ENCODE measurements at places on chromosomes 13 and 19.
A peak's percentile ranks its signal among the peaks of the same experiment; 100 is the strongest.

DNA sequence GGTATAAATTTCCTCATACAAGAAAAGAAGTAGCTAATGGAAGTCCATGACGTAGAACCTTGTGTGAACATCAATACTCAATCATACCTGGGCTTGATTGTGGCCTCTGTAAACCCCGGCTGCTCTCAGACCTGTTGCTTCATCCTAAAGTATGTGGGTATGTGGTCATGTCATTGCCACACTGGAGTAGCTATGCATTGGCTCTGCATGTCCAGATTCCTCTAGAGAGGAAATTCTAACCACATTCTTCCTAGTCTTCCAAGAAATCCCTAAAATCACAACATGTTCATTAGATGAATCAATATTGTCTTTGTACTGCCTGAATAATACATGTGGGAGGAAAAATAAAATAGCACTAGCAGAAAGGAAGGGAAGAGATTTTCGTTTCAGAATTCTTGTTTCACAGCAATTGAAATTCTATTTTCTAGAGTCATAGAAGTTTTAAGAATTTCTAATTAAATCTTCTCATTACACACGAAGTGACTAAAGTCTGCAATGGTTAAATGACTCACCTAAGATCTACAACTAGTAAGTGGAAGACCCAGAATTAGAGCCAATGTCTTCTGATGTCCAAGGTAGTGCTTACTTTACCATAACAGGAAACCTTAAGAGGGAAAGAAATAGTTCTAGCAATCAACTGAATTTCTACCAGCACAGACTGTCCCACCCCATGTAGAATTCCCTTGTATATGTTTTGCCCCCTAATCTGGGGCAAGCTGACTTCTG, 28.0 kb downstream of the RXFP2 start:
- peak; percentile 82 for DNase-seq

- DNase-seq = peak; percentile 57
Measured at GRCh38 chr13:89923736-89924135, 1423.8 kb upstream of the MIR17HG start.

GRCh38 chr19:2500841-2501261, 24.9 kb downstream of the GADD45B start:
- no peak for DNase-seq

- DNase-seq = no peak
Measured at GRCh38 chr19:30969591-30969990, 379.6 kb downstream of the TSHZ3 start.

DNA sequence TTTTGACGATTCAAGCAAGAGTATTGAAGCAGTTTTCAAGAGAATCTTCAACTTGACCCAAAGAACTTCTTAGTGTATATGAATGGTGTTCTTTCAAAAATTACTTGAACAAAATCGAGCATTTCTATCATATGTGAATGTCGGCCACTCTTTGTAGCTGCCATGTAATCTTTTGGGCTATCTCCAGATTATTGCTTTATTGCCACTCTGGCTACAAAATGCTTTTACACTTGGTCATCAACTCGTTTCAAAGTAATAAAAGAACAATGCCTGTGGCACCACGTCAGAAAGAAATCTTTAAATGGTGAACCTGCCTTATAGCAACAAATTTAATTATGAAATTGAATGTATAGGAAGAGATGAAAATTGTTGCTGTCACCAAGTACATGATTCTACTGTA, 834.5 kb downstream of the GPC5 start:
- no peak for DNase-seq

DNA sequence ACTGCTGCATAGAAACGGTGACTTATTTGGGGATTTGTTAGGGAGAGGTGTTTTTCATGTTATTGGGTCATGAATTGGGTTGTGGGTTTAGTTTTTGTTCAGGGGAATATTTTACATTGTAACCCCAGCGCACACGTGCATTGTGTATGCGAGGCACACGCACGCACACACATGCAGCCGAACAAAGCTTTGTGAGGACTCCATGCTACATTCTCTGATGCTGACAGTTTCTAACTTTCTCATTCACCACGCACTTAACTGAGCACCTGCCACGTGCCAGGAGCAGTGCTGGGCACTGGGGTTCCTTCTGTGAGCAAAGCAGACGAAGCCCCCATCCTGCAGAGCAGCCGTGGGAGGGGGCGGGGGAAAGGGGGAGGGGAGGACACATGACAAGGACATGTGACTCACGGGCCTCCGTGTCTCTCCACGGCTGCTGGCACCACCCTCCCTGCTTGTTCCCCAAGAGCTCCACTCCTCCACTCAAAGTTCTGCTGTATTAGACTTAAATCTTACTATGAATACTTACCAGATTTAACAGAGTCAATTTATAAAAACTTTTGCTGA, 55.6 kb downstream of the SLC7A9 start:
- DNase-seq = no peak

- no peak for DNase-seq
Measured at GRCh38 chr13:32010136-32010535, 21.4 kb upstream of the FRY start.

DNA sequence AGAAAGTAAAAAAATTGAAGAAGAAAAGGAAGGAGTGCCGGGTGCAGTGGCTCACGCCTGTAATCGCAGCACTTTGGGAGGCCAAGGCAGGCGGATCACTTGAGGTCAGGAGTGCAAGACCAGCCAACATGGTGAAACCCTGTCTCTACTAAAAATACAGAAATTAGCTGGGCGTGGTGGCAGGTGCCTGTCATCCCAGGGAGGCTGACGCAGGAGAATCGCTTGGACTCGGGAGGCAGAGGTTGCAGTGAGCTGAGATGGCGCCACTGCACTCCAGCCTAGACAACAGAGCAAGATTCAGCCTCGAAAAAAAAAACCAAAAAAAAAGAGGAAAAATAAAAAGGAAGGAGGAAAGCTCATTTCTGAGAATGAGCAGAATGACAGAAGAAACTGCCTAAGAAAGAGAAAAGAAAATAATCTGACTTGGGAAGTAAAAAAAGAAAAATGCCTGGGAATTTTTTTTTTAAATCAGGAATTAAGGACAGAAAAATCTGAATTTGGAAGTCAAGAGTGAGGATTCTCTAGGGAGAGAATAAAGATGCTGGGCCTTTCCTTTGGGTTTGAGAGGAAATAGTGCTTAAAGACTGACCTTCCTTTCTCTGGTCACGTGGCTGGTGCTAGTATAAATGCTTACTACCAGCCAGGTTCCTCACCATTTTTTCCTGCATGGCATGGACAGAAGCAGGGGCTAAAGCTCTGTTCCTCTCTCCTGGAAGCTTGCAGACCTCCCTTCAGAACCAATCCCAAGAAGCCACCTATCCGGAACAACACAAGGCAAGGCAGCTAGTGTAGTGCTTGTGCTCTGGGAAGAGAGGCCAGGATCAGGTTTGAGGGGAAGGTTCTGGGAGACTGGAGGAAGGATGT, at the start of gene FFAR2:
Gene FFAR2, plus strand, starts transcription at position 652 of the 864 bp plus-strand sequence. CDS start 1,458 bp downstream, outside the sequence.
- DNase-seq = no peak

DNA sequence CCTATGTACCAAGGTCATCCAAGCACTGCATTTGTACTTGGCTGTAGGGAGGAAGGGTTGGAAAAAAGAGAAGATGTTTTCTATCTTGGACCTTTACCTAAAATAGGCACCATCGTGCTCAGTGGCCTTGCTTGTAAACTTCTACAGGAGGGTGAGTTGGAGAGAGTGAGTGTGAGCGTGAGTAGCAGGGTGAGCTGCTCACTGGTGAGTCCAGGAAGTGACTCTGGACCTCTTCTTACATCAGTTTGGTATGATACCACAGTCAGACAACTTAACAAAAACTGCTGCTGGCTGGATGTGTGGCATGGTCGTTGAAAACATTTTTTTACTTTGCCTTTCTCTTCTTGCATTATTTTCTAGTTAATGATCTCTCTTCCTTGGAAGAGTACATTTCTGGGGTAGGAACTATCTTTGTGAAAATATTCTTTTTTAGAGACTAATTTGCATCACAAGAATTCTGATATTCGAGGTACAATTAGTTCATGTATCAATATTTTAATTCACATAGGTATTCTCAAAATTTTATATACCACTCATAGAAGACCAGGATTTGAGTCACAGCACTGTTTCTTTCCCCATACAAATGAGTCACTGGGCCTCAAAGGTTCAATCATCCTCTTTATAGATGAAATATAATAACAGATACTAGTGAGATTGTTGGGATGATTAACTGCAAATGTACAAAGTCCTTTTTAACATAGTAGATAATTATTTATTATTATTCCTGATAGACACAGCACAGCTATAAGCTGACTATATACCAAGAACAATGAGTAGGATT, 651 bp downstream of the SERPINE3 start:
- no peak for DNase-seq

- DNase-seq = no peak
Measured at GRCh38 chr19:10553943-10554381, 10.3 kb downstream of the ATG4D start.

DNA sequence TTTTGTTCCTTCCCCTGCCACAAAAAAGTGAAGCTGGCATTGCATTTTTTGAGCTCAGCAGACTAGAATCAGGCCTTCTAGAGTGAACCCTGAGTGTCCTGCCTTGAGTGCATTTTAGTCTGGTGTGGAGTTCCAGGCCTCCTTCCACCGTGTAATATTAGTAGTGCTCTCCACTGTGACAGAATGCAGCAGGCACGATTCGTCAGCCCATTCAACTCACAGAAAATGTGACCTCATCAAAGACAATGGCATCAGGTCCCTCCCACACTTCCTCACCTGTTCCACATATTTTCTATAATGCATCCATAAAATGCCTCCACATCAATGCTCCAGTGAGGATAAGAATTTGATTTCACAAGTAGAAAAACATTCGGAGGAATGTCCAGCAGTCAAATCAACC, 227.6 kb downstream of the FGF9 start:
- peak; percentile 10 for DNase-seq

GRCh38 chr13:44698066-44698465, 121.9 kb upstream of the TSC22D1 start:
- no peak for DNase-seq

DNA sequence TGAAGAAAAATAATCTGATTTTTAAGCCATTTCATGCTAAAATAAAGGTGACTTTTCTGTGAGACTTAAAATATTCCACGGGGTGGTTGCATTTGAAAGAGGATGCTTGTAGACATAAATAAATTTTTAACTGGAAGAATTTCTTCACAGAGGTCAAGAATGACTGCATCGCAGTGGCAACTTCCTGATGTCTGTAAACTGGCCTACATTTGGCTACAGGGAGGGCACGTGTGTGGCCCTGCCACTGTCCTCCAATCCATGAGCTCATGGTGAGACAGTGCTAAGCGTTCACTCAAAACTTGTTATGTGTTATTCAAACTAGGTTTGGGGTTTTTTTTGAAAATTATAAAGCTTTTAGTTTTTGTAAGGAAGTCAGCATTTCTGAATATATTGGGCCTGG, 1089.3 kb downstream of the EFNB2 start:
- DNase-seq = peak; percentile 25

GRCh38 chr13:33676045-33676989, 141.6 kb upstream of the RFC3 start:
- DNase-seq = peak; percentile 66

DNA sequence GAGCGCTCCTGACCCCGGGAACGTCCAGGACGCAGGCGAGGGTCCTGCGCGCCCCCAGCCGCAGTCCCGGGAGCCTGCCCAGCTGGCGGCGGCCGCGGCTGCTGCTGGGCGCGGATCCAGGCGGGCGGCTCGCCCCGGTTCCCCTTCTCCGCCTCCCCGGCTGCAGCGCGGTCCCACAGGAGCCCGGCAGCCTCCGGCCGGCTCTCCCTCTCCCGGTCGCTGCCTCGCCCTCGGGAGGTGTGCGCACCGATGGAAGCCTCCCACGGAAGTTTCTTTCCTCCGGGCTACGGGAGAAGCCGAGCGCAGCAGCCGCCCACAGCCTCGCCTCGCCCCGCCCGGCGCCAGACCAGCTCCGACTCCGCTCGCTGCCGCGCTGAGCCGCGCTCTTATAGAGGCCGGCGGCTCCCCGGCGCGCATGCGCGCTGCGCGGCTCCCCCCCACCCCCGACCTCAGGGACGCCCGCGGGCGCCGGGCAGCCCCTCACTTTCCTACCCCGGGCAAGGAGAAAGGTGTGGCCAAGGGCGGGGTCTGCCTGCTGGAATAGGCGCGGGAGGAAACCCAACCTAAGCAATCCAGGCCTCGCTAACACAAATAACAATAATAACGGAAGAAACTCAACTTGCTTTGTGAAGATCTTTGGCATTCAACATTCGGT, at the start of gene SHISA2:
Gene SHISA2, minus strand, starts transcription at position 360 of the 655 bp plus-strand sequence. CDS start 1,041 bp downstream, outside the sequence.
- DNase-seq = peak; percentile 34

- DNase-seq = no peak
Measured at GRCh38 chr19:13089139-13089856, 13.4 kb downstream of the LYL1 start.

- DNase-seq = no peak
Measured at GRCh38 chr19:39497996-39498797, 550 bp upstream of the DLL3 start.

DNA sequence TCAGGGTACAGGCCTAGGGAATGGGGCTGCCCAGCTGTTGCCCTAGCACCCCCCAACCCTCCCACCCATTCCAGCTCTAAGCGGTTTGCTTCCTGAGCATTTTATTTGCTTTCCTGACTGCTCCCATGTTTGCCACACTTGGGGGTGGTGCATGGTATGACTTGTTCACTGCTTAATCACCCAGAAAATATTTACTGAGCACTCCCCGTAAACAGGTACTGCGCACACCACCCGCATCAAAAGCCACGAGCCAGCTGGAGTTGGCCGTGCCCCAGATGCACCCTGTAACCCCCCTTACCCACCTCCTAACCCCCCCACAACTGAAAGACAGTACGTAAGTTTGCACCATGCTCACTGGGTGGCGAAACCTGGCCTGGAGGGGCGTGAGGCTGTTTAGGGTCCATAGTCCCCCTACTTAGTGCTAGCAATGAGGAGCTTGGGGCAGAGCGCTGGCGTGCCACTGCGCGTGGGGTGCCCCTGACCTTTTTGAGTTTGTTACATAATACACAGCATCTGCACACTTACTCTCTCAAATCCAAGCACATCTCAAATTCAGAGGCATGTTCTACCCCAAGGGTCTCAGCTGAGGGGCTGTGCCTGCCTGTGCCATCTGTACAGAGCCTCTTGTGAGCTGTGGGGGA, 29.8 kb downstream of the DPF1 start:
- peak; percentile 44 for DNase-seq

- DNase-seq = peak; percentile 41
Measured at GRCh38 chr13:112842343-112842856, 126.6 kb upstream of the MCF2L start.

GRCh38 chr13:29294821-29295220, 300.7 kb downstream of the SLC7A1 start:
- DNase-seq = no peak

GRCh38 chr19:23241419-23241818, 8.8 kb downstream of the ZNF724 start:
- DNase-seq = no peak

DNA sequence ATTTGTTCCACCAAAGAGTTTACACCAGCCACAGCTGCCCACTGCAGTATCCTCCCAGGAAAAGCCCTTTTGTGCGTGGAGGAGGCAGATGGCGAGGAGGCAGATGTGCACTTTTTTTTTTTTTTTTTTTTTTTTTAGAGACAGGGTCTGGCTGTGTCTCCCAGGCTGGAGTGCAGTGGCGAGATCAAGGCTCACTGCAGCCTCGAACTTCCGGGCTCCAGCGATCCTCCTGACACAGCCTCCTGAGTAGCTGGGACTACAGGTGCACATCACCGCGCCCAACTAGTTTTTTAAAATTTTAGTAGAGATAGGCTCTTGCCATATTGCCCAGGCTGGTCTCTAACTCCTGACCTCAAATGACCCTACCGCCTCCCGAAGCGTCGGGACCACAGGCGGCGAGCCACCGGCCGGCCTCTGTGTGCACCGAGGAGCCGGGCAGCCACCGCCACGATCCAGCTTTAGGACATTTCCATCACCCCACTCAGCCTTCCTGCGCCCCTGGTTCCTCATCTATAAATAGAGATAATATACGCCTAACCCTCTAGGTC, 563 bp upstream of the PDCD5 start:
- DNase-seq = no peak

GRCh38 chr13:41075034-41075433, 13.7 kb downstream of the WBP4 start:
- peak; percentile 22 for DNase-seq
